Activated naive CD4-positive, alpha-beta T cell treated with Interleukin-2 at 50 U/mL for 16 hours (primary cell): ENCODE measurements at places on chromosomes 2 and 18.

DNA sequence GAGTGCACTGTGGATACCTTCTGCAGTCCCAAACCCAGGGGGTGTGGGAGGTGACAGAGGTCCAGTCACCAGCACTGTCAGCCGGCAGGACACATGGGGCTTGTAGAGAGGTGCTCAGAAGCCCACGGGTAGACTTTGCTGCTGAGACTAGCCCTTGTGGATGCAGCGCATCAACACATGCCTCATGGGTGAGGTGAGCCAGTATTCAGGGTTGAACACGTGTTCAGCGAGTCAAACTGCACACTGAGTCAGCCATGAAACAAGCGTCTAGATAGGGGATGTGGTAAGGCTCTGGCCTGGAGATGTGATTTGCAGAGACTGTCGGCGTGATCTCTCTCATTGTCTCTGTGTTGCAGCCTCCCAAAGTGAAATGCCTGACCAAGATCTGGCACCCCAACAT is 35.8 kb upstream of the SCLY start:
- DNase-seq = peak; percentile 23

DNA sequence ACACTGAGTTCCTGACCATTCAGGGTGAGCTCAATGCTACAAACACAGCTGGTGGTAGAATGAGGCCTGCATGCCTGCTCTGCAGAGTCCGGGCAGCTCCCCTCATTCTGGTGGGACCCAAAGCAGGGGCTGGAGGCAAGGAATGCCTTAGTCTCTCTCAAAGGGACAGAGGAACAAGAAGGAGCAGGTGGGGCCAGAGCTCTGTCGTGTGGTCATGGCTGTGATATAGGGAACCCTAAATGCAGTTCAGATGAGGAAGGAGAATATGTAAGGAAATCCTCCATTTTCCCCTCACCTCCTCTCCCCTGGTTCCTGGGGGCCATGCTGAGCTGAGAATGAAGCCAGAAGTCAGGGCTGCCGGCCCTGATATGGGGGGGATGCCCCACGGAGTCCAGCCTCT is 334.3 kb downstream of the CYP26B1 start:
- no peak for DNase-seq

- DNase-seq = no peak
These were observed 51.4 kb downstream of the BCL2 start for GRCh38 chr18:63267975-63268721.

- DNase-seq = no peak
These were observed 967.5 kb upstream of the PIK3C3 start for GRCh38 chr18:40987581-40987980.

- DNase-seq = no peak
These were observed 205.2 kb upstream of the APCDD1 start for GRCh38 chr18:10249270-10249669.

DNA sequence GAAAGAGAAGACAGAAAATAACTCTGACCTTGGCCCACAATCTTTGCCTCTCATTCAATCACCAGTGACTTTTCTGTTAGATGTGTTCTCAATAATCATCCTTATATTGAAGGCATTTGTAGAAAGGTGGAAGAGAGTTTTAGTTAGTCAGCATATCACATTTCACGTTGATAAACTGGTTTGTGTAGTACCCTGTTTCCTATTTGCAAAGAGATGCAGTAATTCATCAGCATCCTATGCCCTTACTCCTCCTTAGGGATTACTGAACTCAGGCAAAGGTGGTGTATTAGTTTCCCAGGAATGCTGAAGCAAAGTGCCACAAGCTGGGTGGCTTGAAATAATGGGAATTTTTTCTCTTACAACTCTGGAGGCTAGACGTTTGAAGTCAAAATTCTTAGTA is 145.0 kb downstream of the SPP2 start:
- DNase-seq = no peak

GRCh38 chr18:70044632-70045031 is 97.0 kb upstream of the CD226 start:
- DNase-seq = no peak
